ENCODE measurements at places on chromosomes 1 and 21. TPM values are rescaled to one million over a fixed set of nuclear protein-coding genes. Genes with fewer than 3 reads are reported as not detected.

GBP4 gene
- total RNA-seq = 2.0 TPM

CRP gene
- total RNA-seq = not detected

MAN1C1 gene
- total RNA-seq = 6.2 TPM

PM20D1 gene
- not detected for total RNA-seq

CCDC185 gene
- total RNA-seq = not detected

TLCD4 gene
- under 0.01 TPM for total RNA-seq

TMEM82 gene
- not detected for total RNA-seq

SELENOF gene
- total RNA-seq = 143 TPM

CD101 gene
- total RNA-seq = 0.10 TPM

Data from vein endothelial cell (primary cell).